ENCODE measurements at places on chromosomes 11 and 22.
A peak's percentile ranks its signal among the peaks of the same experiment; 100 is the strongest.

DNA sequence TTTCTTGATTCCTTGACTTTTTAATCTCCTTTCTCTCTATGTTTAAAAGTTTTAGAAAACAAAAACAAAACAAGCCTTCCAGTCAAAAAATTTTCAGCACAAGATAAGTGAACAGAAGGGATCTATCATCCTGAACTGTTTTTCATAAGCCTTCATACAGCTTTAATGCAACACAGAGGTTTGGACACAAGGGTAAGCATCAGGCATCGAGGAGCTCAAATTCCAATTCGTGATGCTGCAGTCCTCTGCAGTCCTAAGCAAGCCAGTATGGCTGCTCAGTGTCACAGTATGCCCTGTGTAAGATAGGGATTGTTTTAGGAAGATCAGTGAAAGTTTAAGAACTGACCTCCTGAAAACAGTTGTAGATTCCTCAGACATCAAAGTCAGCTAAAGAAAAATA is 740.9 kb downstream of the NTM start:
- DNase-seq: no peak

DNA sequence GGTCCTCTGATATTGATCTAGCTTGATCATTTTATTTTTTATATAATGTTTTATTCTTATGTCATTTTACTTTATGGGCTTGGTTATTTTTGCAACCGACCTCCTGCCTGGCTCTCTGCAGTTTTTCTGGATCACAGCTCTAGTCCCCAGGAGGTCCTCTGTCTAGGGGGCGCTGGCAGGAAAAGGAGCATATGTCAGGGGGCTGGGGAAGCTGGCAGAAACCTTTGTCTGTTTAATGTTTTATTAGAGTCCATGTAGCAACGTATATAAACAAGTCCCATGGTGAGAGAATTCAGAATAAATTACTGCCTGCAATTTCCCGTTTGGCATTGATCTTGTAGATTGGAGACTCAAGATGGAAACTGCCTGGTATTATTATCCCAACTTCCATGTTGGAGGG is 133.5 kb upstream of the ZBED5 start:
- DNase-seq: no peak

DNA sequence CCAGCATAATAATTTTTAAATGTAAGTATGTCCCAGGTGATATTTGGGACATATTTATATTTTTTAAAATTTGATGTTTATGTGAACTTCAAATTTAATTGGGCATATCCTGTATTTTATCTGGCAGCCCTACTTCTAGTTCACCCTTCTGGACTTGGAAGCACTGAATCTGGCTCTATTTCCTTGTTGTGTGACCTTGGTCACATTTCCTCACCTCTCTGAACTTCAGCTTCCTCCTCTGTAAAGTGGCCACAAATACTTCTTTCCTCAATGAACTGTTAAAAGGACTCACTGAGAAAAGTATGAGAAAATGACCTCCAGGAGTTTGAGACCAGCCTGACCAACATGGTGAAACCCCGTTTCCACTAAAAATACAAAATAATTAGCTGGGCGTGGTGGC is 8.1 kb upstream of the RNF185 start:
- DNase-seq: no peak

DNA sequence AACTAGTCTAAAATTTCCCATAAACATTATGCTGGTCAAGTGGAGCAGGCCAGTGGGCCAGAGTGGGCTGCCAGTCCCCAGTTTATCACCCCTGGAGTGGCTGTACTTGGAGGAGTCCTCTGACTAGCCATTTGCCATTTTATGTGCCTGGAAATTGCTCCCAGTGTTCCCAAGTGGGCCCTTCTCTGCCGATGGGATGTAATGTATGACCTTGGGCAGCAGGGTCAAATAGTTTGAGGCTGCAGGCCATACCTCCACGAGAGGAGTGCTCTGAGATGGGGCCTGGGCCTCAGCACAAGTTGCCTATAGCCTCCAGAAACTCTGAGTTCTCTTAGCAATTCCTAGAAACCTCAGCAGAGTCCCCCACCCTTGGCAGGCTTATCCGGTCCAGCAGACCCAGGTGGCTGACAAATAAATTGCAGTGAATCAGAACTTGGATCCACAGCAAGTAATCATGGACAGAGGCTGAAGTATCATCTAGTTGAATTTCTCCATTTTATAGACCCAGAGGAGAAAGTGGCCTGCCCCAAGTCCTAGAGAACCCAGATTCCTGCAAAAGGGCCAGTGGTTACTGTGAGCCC is 17.8 kb upstream of the PATZ1 start:
- no peak for DNase-seq

DNA sequence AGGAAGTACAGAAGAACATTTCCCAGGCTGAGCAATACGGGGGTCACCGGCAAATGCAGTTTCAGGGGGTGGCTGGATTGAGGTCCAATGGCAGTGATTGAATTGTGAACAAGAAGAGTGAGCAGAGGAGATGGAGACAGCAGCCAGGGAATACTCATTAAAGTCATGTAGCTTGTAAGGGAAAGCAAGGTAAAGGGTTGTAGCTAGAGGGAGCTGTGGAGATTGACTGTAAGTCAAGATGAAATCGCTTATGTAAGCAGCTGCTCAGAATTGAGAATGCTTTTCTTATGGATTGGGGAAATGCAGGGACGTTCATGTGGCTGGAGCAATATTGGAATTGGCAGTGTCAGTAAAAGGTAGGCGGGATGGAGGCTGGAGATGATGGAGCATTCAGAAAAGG is 111.4 kb upstream of the TBCEL start:
- no peak for DNase-seq

GRCh38 chr11:132873841-132874240 is 658.5 kb downstream of the OPCML start:
- no peak for DNase-seq

DNA sequence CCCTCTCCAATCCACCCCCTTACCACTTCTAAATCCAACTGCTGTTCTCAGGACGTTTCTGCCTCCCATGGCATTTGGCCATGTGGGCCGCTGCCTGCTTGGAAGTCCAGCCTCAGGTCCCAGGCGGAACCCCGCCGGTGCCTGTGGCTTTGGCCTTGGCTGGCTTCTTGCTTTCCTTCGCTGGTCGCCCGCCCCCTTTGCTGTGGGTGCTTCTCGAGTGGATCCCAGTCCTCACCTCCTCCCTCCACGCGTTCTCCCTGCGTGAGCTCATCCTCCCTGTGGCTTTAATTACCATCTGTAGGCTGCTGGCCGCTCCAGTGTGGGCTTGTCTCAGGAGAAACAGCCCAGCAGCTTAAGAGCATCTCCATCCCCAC is 111.7 kb downstream of the NECTIN1 start:
- no peak for DNase-seq

- no peak for DNase-seq
These were observed 25.1 kb downstream of the LGR4 start for GRCh38 chr11:27447288-27448183.

DNA sequence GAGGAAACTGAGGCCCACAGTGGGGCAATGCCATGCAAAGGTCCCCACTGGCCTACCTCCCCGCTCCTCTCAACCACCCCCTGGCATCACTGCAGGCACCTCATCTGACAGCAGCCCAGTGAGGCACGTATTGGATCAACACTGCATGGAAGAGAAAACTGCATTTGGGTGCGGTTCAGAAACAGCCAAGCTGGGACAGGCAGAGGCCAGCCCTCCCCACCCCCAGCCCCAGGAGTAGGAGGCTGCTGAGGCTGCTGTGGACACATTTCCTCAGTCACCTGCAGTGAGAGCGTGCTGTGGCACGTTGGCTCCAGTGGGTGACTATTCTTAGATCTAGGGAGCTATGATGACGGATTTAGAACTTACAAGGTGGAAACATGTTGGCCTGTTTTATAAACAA is 63.7 kb downstream of the KCNC1 start:
- DNase-seq: no peak

DNA sequence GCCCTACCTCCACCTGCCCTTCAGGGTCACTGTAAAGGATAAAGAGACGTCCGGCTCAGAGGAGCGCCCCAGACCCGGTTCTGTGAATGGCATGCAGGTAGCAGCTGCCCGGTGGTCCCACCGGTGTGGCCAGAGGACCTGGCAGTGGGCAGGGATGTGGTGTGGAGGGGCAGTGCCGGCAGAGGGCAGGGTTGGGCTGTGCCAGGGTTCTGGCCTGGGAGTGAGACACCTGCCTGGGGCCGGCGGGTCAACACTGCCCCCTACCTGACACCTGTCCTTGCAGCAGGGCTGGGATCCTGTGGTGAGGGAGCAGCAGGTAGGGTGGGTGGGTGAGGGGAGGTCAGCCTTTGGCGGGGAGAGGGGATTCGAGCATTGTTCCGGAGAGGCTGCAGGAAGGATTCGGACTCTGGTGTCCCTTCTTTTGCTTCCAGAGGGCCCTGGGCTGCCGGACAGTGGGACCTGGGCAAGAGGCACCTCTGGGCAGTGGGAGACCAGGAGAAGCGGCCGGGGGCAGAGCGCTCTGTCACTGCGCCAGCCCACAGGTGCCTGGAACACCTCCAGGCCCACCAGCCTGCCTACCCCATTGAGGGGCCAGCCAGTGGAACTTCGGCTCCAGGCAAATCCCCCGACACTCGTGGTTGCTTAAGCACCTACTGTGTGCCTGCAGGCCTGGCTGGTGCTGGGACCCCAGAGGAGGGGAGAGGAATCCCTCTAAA is 1.6 kb upstream of the PHLDA2 start:
- no peak for DNase-seq

GRCh38 chr22:30041475-30041874 is 38.8 kb upstream of the HORMAD2 start:
- no peak for DNase-seq

GRCh38 chr11:74646954-74647353 is 54.6 kb downstream of the POLD3 start:
- no peak for DNase-seq

GRCh38 chr11:57143459-57143858 is 38.3 kb upstream of the LRRC55 start:
- no peak for DNase-seq

GRCh38 chr11:14519597-14519916 is 629 bp downstream of the PSMA1 start:
- DNase-seq: peak; percentile 28

- no peak for DNase-seq
These were observed at the start of gene CHRM4 for GRCh38 chr11:46391578-46392420. Gene CHRM4, minus strand, starts transcription at chr11:46391776. Its CDS starts 5,219 bp downstream, at chr11:46386557.

- no peak for DNase-seq
These were observed 1984.1 kb upstream of the RAG2 start for GRCh38 chr11:38582151-38582550.

GRCh38 chr11:23976426-23976825 is 520.4 kb upstream of the LUZP2 start:
- no peak for DNase-seq

- peak; percentile 62 for DNase-seq
These were observed 6.1 kb upstream of the B3GAT1 start for GRCh38 chr11:134417871-134418840.

DNA sequence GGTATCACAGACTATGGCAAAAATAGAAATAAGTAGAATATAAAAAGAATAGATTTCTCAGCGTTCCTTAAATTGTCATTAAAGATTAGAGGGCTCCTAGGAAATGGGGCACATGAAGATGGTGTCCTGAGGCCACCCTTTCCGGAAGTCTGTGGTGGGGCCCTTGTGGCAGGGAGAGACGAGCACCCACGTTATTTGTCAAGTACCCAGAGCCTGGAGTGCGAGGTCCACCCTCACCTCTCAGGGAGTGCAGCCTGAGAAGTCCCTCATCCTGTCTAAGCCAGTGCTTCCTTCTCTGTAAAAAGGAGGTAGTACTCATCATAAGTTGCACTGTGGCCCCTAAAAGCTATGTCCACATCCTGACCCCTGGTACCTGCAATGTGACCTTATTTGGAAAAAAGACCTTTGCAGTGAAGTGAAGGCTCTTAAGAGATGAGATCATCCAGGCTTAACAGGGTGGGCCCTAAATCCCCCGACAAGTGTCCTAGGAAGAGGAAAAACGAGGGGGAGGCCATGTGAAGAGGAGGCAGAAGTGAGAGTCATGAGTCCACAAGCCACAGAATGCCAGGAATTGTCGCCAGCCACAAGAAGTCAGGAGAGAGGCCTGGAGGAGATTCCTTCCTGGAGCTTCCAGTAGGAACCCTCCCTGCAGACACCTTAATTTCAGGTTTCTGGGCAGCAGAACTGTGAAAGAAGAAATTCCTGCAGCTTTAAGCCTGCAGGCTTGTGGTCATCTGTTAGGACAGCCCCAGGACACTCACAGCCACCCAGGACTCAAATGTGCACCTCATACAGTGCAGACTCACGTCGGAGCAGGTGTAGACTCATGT is 76.8 kb upstream of the CCND1 start:
- DNase-seq: no peak

- DNase-seq: no peak
These were observed at the start of gene PTGDR2 for GRCh38 chr11:60855726-60856633. Gene PTGDR2, minus strand, starts transcription at chr11:60855950. Its CDS starts 2,228 bp downstream, at chr11:60853722.

DNA sequence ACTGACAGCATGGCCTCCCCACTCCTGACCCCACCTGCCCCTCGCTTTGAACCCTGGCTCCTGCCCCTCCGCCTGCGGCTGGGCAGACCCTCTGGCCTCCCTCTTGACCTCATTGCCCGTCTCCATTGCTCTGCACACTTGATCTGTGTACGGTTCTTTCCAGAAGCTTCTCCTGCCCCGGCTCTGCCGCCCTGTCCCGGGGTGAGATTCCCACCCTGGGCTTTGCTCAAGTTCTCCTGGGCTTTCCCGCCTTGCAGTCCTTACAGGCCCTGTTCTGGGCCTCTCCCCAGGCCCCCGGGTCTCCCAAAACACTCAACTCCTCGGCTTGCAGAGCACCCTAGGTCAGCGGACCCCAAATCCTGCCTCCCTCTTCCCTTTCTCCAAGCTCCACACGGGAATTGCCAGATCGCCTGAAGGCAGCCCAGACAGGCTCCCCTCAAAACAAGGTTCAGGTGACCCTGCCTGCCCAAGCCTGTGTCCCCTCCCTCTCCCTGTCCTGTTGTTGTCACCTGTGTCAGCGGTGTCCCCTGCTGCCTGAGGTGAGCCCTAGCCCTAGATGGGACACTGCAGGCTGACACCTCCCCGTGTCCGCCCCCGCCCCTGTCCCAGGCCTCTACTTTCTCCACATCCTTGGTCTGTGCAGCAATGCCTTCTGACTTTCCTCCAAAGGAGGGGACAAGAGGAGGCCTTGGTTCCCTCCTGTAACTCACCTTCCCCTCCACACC is 1.5 kb downstream of the GAL start:
- DNase-seq: no peak

DNA sequence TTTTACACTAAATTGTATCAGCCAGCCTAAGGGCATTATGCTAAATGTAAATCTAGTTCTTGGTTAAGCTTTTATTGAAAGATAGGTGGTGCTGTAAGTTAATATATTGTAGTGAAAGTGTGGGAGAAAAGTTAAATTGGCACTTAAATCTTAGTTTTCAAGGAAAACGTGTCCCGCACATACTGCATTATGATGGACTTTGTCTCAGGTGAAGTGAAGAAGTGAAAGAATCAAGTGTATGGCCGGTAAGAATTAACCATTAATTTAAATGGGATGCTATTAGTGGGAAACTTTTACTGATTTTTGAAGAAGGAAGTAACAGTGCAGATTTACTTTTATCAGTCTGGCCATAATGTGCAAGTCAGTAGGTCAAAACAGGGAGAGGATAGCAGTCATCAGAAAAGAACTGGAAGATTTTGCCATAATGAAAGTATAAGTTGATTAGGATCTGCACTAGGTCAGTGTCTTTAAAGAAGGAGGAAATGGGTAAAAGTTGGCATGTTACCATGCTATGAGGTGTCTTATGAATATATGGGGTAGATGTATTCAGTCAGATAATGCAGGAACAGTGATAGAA is 81.6 kb downstream of the PDHX start:
- no peak for DNase-seq

- DNase-seq: no peak
These were observed 7.6 kb upstream of the SEPTIN5 start for GRCh38 chr22:19706661-19707151.

- DNase-seq: no peak
These were observed 15.7 kb downstream of the SLC5A1 start for GRCh38 chr22:32058656-32059260.

GRCh38 chr11:862081-862661 is 19.5 kb downstream of the TSPAN4 start:
- no peak for DNase-seq

All from left renal cortex interstitium (tissue), 4 donors.